ENCODE measurements at places on chromosomes 11 and 22.
A peak's percentile ranks its signal among the peaks of the same experiment; 100 is the strongest.

DNA sequence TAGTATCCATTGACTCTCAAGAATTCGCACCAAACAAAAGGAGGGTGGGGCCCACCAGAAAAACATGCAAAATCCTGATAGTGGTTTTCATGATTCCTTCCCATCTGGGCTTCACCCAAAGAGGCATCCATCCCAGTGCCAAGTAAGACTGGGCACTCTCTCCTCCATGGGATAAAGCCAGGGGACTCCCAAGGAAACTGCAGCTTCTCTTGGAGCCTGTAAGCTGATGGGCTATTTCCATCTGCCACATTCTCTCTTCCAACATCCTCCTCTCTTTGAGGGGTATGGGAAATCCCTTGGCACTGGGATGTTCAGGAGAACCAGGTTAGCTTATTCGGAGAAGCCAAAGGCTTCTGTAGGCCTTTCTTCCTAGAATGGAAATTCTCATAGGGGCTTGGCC is 10.8 kb downstream of the OPCML start:
- DNase-seq, result no peak

DNA sequence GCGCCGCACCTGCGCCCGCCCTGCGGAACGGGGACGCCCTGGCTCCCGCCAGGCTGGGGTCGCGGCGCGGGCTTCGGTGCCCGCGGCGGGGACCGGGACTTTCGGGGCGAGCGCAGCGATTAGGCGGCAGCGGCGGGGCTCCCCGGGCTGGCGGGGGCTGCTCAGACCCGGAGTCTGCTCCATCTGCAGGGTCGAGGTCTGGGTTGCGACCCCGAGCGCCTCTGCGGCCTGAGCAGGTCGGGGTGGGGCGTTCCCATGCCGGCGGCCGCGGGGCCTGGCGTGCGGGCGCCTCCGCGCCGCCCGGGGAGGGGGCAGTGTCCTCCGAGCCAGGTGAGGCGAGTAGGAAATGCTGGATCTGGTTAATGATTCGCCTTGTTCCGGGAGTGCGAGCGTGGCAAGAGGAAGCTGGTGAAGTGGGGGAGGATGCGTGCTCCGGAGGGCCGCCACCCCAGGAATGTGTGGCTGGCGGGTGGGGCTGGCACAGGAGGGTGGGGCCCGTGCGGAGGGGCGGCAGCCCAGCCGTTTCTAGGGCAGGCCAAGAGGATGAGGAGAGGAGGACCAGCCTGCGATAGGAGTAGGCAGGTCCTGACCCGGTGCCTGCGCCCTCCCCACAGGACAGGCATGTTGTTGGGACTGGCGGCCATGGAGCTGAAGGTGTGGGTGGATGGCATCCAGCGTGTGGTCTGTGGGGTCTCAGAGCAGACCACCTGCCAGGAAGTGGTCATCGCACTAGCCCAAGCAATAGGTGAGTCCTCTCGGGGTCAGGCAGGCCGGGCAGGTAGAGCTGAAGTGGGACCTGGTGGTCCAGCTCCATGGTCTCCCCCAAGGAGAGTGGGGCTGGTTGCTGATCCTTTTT is 606 bp downstream of the RASSF7 start:
- DNase-seq, result no peak

DNA sequence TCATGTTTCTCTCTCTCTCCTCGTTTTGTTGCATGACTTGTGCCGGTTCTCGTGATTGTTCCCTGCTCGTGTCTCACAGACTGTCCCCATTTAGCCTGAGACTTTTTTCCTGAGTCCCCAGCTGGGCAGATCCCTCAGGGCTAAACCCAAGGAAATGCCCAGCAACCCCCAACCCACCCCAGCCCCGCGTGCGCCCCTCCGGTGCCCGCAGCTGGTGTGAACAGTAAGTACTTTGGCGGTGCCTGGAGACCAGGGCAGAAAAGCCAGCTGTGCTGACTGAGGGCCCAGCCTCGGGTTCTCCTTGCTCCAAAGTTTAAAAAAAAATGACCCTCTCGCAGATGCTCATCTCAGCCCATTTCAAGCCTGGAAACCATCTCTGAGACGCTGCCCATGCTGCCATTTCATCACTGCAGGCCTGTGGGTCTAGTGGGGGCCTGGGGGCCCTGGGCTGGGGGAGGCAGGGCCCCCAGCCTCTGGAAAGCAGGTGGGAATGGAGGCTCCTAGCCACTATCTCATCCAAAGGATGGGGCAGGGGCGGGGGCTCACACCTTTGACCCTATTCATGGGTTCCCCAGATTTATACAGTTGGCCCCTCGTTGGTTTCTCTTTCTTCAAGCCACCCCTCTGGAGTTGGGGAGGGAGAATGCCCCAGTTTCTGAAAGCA is 41.8 kb downstream of the KCNC1 start:
- no peak for DNase-seq

GRCh38 chr11:3136546-3137455 is 28.3 kb downstream of the OSBPL5 start:
- peak; percentile 8 for DNase-seq

GRCh38 chr11:65381716-65382032 is 772 bp downstream of the SLC25A45 start:
- no peak for DNase-seq

GRCh38 chr22:40237241-40237640 is 59.5 kb downstream of the TNRC6B start:
- no peak for DNase-seq

DNA sequence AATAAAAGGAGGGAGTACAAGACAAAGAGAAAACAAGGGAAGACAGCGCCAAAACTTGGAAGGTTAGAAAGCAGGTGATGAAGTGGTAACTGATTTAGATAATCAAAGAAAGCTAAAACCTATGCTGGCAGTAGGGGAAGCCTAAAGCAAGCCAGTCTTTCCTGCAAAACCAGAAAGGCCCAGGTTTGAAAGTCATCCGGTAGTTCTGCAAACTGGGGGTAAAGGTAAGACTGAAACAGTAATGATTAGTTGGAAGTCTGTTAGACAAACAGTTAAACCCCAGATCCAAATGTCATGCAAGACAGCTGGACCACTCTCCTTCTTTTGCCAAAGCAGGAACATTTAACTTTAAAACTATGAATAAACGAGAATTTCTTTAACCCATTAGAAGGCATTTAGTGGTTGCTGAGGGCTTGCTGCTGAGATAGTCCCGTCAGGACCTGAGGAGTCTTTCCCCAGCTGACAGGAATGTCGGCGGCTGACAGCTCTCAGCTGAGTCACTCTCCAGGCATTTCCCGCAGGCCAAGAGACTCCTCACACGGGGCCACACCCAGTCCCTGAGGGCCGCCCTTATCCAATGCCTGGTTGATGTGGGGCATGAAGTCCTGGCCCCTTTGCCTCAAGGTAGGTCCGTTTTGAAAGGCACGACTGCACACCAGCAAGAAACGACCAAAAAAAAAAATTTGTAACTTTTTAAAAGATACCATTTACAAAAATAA is 36.3 kb upstream of the CFAP300 start:
- DNase-seq, result no peak

GRCh38 chr11:9761441-9761945 is 97.6 kb downstream of the SWAP70 start:
- DNase-seq, result no peak

DNA sequence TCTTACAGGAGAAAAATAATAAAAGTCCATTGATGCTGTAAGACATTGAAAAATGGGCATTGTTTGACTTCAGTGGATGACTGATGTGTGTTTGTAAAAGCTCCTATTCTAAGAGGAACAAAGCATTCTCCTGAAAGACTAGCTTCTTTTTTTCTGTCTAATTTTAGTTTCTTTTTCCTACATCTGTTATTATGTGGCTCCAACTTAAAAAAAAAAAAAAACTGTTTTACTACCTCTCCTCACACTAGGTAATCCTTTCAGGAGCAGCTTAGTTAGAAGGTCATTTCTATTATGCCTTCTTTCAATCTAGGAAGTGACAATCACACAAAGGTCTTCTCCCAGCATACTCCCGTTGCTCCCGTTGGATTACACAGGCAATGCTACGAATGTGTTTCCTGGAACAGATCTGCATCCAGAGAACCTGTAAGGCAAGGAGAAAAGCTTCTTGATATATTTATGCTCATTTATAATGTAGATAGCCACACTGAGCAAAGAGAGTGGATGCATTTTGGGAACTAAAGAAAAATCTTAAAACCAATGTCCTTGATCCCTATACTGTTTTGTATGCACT is 595.1 kb upstream of the CCDC179 start:
- DNase-seq, result no peak

DNA sequence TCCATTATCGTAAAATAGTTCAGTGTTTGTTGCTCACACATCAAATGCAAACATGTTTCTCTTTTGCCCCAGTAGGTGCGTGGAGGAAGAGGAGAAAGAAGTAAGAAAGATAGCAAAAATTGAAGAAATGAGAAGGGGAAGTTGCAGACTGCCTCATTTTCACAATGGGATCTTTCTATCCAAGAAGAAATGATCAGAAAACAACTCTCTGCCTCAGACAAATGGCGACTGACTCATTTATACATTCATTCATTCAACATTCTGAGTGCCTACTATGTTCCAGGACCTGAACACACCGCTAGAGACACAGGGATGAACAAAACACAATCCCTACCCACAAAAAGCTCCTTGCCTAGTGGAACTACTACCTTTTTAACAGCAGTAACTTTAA is 367 bp downstream of the HPS5 start:
- no peak for DNase-seq

- DNase-seq, result no peak
Measured at GRCh38 chr11:112321501-112322172, 61.0 kb upstream of the PLET1 start.

DNA sequence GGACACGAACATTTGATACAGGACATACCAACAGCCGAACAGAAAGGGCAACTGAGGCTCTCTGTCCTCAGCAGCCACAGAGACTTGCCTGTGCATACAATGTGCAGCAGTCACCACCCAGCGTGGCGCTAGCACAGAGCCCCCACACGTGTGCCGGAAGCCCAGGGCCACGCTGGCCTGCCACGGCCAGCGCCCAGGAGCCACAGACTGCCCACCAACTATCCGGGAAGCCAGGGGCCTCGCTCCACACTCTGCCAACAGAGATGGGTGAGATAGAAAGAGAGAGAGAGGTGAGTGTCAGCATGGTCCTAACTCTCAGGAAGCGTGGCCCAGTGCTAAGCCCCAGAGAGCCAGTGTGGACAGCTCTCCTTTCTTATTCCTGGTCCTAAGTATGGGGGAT is 11.7 kb downstream of the TMPRSS5 start:
- DNase-seq, result no peak

DNA sequence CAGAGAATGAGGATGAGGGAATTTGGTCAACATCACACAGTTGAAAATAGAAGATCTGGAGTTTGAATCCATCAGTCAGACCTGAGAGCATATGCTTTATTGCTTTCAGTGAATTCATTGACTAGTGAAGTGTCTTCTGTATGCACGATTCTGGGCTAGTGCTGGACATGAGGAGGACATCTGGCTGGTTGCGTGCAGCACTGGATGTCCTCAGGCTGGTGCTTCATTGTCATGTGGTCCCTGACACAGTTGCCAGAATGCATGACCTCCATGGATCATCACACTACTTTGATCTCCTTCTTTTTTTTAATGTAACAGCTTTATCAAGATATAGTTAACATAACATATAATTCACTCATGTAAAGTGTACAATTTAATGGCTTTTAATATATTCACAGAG is 44.5 kb upstream of the MMP7 start:
- no peak for DNase-seq

- no peak for DNase-seq
Measured at GRCh38 chr22:33299245-33299956, 241.2 kb upstream of the SYN3 start.

DNA sequence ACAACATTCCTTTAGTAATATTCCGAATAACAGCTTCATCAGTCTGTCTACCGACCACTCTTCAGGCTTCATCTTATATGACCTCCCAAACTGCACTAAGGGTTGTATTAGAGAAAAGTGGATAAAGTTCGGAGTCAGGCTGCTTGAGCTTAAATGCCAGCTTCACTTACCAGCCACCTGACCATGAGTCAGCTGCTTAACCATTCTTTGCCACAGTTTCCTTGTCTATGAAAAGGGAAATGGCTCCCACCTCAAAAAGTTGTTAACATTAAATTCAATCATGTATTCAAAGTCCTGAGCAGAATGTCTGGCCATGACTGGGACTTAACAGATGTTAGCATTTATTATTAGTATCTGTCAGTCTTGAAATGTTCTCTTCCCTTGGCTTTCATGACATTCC is 20.9 kb downstream of the LIMK2 start:
- DNase-seq, result no peak

- no peak for DNase-seq
Measured at GRCh38 chr11:100872951-100873740, 186.1 kb downstream of the ARHGAP42 start.

DNA sequence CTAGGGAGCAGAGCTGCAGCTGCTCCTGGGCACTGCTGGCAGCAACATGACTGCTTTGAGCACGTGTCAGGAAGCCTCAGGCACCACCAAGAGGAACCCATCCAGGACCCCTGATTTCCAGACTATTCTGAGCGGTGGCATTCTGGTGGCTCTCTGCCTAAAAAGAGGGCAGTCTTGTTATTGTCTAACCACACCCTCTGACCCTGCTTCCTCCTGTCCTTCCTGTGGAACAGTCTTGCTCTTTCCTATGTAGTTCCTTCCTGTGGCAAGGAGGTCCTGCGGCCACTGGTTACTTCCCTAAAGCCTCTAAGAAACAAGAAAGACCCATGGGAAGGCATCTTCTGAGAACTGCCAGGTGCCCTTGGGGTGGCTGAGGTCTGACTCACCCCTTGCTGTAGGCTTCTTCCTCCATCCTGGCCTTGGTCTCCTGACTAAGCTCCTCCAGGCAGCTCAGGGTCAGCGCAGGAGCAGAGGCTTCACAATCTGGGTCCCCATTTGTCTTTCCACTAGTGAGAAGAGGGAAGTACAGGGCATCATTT is 13.1 kb upstream of the LYVE1 start:
- no peak for DNase-seq

- DNase-seq, result no peak
Measured at GRCh38 chr11:46075168-46075567, 46.1 kb downstream of the PHF21A start.

DNA sequence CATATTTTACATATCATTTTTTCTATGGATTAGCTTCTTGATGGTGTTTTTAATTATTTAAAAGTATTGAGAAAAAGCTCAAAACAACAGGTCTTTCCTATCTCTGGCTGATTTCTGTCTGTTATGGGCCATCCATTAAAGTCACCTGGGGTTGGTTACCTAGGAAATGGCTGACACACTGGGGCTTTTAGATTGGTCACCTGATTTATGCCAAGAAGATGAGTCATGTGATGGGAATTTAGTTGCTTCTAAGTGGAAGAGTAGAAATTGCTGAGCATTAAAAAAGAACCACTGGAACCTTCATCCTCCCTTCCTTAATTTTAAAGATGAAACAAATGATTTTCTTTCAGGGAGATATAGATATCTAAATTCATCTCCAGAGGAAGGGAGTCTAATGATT is 48.8 kb upstream of the LARGE1 start:
- DNase-seq, result no peak

DNA sequence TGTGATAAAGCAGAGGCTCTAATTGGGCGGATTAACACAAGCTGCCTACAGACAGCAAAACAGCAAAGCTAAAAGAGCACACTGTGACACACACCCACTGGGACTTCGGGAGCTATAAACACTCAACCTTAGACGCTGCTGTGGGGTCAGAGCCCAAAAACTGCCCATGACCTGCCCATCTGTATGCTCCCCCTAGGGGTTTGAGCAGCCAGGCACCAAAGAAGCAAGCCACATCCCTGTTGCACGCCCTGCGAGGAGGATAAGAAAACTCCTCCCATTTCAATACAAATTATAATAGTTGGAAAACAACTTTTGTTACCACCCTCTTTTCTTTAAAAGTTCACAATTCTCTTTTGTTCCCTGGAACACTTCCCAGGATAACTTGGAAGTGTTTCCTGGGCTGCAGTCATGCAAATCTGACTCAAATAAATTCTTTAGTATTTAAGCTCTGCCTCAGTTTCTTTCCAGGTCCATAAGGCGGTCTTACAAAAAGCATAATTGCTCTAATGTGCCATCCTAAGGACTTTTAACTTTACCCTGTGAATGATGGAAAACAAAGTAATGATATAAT is 86.4 kb downstream of the DLG2 start:
- DNase-seq, result no peak

All from naive thymus-derived CD8-positive, alpha-beta T cell (primary cell).